ENCODE measurements at places on chromosomes 1 and 21.

DNA sequence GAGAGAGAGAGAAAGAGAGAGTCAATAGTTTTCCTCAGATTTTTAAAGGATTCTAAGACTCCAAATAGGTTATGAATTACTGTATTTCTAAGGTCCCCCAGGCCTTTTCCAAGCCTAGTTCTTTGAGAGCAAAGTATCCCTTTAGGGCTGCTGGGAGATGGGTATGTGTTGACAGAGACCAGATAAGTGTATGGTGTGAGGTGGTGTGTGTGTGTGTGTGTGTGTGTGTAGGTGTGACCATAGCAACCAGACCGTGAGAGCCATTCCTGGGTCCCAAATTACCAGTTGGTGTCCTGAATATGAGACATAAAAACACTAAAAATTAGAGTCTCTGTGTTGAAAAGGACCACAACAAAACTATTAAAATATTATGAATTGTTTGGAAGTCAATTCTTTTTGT lies 41.7 kb upstream of the DNAJC6 start:
- DNase-seq = no peak

GRCh38 chr1:180778782-180779398 lies 133.8 kb upstream of the KIAA1614 start:
- DNase-seq = no peak

- DNase-seq = no peak
These were observed 83.3 kb upstream of the GORAB start for GRCh38 chr1:170448661-170449158.

- DNase-seq = no peak
These were observed 88.3 kb upstream of the TNFSF4 start for GRCh38 chr1:173295391-173295790.

- DNase-seq = no peak
These were observed 68.2 kb upstream of the BCL9 start for GRCh38 chr1:147472966-147473732.

DNA sequence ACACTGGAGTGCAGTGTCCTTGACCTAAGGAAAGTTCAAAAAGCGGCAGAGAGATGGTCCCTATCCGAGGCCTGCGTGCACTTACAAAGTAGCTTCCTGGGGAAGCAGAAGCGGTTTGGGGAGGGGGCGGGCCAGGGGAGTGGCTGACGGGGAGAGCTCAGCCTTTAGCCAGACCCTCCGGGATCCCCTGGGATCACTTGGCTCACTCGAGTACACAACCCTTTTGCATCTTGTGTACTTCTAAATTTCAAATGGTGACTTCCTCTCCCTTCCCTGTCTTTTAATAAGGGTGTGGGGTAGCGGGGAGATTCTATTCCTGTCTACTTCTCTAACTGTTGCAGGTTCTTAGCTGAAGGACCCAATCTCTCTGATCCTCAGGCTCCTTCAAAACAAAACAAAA lies 18.1 kb upstream of the SNX27 start:
- DNase-seq = no peak

DNA sequence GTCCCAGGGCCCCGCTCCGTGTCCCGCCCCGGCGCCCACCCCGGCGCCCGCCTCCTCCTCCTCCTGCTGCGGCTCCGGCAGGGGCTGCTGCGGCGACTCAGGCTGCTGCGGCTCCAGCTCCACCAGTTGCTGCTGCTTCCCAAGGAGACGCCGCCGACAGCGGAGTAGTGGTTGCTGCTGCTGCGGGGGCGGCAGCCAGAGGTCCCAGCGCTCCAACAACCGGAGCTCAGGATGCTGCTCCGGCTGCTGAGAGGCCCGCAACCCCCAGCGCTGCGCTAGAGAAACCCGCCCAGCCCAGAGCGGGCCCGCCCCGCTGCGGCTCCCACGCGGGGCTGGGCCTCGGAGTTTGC lies 1.1 kb downstream of the CRCT1 start:
- no peak for DNase-seq

- DNase-seq = no peak
These were observed 3.7 kb upstream of the SEMA4A start for GRCh38 chr1:156149374-156150332.

DNA sequence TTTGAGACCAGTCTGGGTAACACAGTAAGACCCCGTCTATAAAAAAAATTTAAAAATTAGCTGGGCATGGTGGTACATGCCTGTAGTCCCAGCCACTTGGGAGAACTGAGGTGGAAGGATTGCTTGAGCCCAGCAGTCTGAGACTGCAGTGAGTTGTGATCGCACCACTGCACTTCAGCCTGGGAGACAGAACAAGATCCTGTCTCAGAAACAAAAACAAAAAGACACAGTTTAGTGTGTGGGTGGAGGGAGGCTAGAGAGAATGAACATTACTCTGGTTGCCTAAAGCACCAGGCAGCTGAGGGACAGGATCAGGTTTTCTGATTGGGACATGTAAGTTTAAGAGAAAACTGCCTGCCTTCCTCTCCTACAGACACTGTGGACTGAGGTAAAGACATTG lies 42.3 kb downstream of the VAMP4 start:
- DNase-seq = no peak

- no peak for DNase-seq
These were observed 193.2 kb downstream of the TGFB2 start for GRCh38 chr1:218538341-218538740.

All from SHP77 treated with DMSO at 0.1 percent for 48 hours (cell line).